ENCODE measurements at places on chromosomes 4 and X. TPM values are rescaled to one million over a fixed set of nuclear protein-coding genes. Genes with fewer than 3 reads are reported as not detected.

Gene WDR13
- total RNA-seq, result 48.4 TPM

Gene CENPI
- total RNA-seq, result 10.3 TPM

Gene SRPX
- 6.2 TPM for total RNA-seq

Gene ZNF711
- total RNA-seq, result 0.89 TPM

Gene MAGEA12
- total RNA-seq, result 0.19 TPM

Gene IL13RA1
- total RNA-seq, result 49.5 TPM

Gene MAOA
- 0.30 TPM for total RNA-seq

Gene NEUROG2
- total RNA-seq, result not detected

Gene NUDT10
- 0.38 TPM for total RNA-seq

Gene OPRPN
- not detected for total RNA-seq

Gene TEC
- total RNA-seq, result 1.2 TPM

Gene USP17L21
- not detected for total RNA-seq

Gene PRSS12
- total RNA-seq, result 0.33 TPM

Gene SHOX
- total RNA-seq, result not detected

Gene GSX2
- total RNA-seq, result not detected

Gene IQCM
- total RNA-seq, result not detected

Gene MAGED4
- 7.7 TPM for total RNA-seq

Gene GRIA2
- not detected for total RNA-seq

Gene TGIF2LX
- total RNA-seq, result not detected

Gene KCNE5
- total RNA-seq, result not detected

Gene NALF2
- 5.2 TPM for total RNA-seq

All from A549 treated with CpdA at 1 μM for 4 hours (cell line).